Ecto neural progenitor cell (in vitro differentiated cells): ENCODE measurements at places on chromosomes 11 and 22.

DNA sequence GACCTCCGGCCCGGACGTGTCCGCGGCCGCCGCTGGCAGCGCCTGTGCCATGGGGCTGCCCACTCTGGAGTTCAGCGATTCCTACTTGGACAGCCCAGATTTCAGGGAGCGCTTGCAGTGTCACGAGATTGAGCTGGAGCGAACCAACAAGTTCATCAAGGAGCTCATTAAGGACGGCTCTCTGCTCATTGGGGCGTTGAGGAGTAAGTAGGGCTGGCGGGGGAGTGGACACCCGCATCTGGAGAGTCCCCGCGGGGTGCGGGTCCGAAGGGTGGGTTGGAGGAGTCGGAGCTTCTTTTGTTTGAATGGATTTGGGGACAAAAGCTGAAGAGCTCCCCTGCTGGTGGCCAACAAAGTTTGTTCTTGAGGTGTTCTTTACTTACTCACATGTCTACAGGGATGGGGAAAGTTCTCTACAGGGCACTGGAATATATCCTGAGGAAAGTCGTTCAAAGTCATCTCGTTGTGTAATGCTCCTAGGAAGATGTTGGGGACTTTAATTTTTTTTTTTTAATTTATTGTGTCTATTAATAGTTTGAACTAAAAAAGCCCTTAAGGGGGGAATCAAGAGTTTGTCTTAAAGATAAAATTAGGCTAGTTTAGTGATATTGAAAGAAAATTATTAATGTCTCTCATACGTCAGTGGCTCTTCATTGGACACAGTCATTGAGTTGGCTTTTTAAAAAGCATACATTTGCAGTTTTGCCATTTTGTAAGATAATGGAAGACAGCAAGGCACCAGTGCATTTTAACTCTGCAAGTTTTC is 725 bp downstream of the ARHGAP42 start:
- peak; percentile 78 for DNase-seq

GRCh38 chr11:26073646-26074045 is 258.3 kb upstream of the ANO3 start:
- no peak for DNase-seq

DNA sequence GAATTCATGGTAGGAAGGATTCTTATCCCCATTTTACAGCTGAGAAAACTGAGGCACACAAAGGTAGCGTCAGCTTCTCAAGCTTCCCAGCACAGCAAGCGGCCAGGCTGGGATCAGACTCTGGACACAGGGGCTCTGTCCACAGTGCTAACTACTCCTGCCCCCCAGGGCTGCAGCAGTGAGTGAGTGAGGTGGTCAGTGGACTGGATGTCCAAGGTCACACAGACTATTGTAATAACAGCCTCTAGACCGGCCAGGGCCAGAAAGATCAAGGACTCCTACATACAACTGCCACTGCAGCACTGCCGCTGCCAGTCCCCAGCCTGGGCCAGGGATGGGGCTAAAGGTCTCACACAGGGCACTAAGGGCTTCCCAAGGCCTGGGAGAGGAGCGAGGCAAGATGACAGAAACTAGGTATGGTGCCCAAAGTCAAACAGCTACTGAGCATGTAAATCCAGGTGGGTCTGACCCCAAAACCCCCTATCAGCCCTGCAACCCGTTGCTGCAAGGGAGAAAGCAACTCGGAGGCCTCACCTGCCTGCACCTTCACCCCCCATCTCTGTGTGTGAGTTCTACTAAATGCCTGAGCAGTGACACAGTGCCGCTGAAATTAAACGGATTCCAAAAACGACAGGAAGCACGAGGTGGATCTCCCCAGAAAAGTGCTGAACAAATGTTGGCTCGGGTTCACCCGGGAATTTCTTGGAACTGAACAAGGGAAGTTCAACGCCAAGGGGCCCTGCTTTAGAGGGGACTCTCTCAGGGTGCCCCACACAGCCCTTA is 161.8 kb upstream of the GRK3 start:
- DNase-seq = no peak

DNA sequence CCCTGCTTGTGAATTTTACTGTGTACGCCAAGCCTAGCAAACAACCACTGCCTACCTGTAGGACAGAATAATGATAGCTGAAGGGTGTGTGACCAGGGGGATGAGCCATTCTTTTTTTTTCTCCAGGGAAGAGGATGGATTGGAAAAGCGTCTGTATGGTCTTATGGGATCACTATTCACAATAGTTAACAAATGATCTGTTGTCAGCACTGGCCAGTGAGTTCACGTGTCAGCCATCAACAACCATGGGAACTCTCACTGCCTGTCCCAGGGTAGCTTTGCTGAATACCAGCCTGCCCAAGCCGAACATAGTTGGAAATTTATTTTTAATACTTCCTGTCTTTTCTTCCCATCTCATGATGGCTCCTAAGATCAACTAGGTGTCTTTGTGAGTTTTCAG is 170.2 kb downstream of the ST3GAL4 start:
- no peak for DNase-seq

- no peak for DNase-seq
These were observed 53.7 kb downstream of the ARHGEF12 start for GRCh38 chr11:120389693-120390584.

- DNase-seq = no peak
These were observed 29.5 kb upstream of the FTH1 start for GRCh38 chr11:61996933-61997332.

DNA sequence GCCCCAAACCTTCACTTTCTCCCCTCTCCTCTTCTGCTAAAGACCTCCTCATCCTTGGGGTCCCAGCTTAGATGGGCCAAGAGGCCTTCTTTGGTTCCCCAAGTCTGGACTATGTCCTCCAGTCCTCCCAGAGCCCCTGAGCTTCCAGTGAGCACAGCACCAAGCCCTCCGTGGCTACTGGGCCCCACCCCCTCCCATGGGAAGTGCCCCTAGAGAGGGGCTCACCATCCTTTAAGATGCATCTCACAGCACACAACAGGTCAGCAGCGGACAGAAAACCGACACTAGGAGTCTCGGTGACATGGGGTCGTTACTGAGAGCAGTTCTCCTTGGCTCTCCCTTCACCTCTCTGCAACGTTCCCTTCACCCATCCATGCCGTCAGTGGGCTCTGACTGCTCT is 2.7 kb downstream of the LRRC32 start:
- no peak for DNase-seq

- DNase-seq = no peak
These were observed 79.7 kb upstream of the CSNK2A3 start for GRCh38 chr11:11432621-11433319.

DNA sequence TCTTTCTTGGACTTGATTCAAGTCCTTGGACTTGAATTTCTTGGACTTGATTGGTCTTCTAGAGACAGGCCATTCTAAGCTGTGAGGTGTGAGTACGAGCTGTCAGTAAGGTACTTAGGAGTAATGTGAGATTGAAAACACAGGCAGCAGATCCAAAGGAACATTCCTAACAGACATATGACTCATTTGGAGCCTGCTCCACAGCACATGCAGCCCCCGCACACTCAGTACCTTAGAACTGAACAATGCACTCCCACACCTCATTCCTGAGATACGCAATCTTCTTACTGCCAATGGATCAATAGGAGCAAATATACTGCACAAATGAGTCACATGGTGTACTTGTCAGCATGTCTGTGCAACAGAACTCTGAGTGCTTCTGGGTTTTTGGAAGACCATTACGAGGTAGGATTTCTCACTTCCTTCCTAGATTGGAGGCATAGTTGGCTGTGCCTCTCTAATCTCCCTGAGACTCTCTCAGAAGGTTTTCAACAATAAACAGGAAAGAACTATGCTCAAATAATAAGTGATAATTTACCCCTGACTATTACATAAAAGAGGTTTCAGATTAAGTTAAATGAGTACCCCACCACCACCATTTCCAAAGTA is 243.1 kb downstream of the KCNA4 start:
- no peak for DNase-seq

DNA sequence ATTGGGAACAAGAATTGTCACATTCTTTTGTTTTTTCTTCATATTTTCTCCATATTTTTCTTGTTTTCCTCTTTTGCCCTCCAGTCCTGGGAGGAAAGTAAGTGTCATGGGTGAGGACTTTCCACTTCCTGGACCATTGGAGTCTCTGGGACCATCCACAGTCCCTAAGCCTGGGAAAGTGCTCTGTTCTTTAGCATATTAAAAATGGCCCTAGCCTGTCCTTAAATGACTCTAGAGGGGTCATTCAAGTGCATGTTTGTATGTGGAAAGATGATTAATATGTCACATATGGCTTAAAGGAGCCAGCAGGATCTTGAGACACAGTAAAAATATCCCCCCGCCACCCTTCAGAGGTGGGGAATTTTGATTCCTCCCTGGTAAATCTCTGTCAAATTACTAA is 20.1 kb upstream of the SCGB1D1 start:
- no peak for DNase-seq

- no peak for DNase-seq
These were observed 7.1 kb upstream of the PYGM start for GRCh38 chr11:64766881-64767280.

- no peak for DNase-seq
These were observed 121.6 kb downstream of the KIRREL3 start for GRCh38 chr11:126878913-126879482.

DNA sequence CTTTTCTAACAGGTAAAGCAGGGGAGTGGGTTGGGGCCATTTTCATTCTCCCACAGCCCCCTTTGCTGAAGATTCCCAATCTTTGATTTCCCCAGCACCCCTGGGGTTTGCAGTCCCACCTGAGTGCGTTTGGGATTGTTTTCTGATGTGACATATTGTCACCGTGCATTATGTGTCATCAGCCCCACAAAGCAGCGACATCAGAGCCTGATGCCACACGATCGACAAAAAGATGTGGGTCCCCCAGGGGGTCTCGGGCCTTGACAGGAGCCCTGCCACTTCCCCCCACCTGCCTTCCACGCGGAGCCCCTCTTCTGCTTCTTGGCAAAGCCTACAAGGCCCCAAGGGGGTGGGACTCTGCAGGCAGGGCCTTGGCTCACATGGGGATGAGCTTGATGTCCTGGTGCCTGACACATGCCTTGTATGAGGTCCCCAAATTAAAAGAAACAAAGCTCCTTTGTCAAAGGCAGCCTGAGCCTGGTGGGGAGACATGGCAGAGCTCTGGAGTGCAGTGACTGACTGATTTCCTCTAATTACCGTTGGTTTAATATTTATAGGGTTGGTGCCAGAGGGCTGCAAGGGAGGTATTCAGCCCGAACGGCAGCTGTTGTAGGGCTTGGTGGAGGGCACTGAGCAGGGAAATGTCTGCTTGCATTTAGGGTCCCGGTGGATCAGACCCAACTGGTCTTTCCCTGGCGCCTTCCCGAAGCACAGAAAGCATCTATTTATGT is 149.2 kb downstream of the MIAT start:
- DNase-seq = no peak

DNA sequence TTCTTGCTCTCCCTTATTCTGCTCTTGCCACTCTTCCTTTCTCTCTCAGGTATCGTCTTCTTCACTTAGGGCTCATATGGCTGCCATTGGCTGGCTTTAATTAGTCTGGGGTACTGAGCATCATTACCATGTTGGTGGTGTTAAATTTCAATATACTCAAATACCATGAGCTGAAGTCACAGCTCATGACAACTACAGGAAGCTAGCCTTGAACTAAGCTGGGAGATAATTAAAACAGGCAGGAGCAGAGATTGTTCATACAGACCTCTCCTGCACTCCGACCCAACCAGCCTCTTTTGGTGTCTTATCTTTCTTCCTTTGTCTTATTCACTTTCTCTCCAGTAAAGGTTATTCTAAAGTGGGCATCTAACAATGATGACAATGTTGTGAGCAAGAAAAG is 130.9 kb upstream of the BLID start:
- DNase-seq = no peak

DNA sequence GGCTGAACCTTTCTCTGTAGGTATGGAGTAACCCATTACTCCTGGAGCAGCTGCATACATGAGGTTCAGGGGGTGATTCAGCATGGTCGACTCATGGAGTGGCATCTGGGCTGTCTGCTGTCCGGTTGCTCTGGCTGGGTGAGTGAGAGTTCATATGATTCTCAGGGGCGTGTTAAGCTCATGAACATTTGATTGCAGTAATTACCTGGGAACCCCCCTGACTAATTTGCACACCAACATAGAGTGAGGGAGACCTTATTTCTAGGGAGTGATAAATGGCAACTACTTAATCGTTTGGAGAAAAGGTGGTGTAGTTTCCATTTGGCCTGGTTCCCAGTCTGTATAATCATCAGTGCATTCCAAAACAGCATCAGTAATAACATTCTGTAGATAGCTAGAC is 661.9 kb downstream of the ETS1 start:
- no peak for DNase-seq

GRCh38 chr11:128928400-128928799 is 14.3 kb downstream of the TP53AIP1 start:
- DNase-seq = no peak

GRCh38 chr11:40302669-40303068 is 1156.8 kb downstream of the LRRC4C start:
- no peak for DNase-seq

DNA sequence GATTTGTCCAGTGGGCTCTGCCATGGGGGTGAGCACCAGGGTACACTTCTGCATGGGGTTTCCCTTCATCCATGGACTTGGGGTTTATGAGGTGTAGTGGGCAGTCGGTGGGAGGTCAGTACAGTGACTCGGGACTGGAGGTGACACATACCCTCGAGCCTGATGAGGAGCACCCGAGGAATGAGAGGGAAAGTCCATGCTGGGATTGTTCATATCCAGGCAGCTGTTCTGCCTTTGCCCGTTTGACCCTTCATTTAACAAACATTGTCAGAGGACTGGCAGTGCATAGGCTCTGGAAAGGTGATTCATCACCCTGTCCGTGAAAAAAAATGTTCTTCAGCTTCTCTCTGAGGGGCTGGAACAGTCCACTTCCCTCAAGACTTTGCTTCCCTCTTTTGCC is 2.7 kb downstream of the NAV2 start:
- no peak for DNase-seq

- peak; percentile 48 for DNase-seq
These were observed 61.6 kb upstream of the PTPN5 start for GRCh38 chr11:18853086-18853720.

DNA sequence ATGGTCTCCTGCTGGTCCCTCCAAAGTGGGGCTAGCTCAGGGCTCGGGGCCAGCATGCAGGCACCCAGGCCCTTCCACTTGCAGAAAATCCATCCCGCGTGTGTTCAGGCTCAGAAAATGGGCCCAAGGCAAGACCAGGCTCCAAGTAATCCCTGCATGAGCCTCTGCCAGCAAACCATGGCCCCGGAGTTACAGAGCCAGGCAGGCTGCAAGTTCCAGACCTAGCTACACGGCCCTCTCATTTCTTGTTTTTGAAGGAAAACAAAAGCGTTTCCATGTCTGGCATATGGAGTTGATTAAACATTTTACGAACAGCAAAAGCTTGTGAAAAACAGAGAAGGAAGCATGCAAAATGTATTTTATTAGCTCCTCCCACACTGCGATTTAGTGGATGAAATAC is 29.7 kb downstream of the KIAA0930 start:
- no peak for DNase-seq

DNA sequence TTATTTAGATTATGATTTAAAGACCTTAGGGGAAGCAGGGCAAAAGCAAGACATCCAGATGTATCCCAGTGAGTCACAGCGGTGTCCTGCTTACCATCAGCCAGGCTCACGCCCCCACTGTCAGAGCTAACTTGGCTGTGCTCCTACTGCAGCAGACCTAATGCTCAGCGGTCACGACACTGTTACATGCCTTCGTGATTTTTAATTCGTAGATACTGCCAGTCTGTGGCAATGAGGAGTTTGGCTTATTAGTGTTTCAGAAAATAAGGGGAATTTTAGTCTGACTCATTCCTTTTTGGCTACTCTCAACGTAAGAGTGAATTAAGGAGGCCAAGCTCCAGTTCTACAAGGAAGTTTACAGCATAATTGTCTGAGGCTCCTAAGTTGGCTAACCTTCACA is 22.7 kb downstream of the EFCAB6 start:
- no peak for DNase-seq
